Large intestine (tissue), 12 donors: ENCODE measurements at places on chromosomes 6 and 20.

- no peak for DNase-seq
Measured at GRCh38 chr20:24612799-24613775, 143.7 kb downstream of the SYNDIG1 start.

GRCh38 chr6:144150710-144151657, 667 bp downstream of the STX11 start:
- peak; percentile 35 for DNase-seq

- no peak for DNase-seq
Measured at GRCh38 chr20:62068997-62069396, 3.3 kb upstream of the TAF4 start.

DNA sequence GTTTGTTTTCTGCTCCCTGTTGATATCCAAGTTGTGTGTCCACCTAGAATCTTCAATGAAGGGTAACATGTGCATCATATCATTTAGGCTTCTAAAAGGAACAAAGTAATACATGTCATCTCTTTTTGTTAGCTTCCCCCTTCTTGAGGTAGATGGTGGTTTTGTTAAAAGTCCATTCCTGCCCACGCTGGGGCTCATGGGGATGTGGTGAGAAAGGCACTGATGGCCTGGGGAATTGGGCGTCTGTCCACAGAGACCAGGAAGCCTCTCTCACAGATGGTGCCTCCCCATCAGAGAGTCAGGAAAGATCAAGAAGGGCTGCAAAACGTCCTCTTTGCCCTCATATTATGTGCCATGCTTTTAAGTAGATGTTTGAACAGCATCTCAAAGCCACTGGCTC, 32.5 kb downstream of the GNAS start:
- no peak for DNase-seq

DNA sequence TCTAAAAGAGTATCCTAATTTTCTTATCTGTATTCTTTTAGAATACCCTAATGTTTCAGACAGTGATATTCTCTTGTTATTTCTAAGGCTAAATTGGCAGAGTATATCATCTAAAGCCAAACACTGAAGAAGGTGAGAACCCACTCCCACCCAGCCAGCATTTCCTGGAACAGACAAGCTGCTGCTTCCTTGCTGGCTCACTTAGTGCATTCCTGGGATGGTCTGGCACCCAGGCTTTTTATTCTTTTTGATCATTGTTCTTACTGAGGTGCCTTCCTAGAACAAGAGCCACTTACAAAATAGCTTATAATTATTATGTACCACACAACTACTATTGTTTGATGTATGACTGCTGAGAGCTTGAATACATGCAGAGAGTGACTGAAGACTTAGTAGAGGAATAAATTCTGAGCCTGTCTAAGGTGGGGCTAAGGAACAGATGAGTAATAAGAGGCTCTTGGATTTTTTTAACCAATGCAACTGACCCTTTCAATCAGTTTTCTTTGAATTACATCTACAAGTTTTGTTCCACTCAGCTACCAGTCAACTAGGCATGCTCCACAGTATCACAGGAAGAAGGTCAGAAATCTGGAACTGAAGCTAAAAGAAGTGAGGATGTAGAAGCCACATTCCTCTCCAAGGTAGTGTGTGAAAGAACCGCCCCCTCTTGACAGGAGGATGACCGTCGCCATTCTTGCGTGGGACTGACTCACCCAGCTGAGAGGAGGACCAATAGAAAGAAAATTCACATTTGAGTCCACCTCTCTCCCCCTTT, 30.1 kb downstream of the PRPH2 start:
- no peak for DNase-seq

DNA sequence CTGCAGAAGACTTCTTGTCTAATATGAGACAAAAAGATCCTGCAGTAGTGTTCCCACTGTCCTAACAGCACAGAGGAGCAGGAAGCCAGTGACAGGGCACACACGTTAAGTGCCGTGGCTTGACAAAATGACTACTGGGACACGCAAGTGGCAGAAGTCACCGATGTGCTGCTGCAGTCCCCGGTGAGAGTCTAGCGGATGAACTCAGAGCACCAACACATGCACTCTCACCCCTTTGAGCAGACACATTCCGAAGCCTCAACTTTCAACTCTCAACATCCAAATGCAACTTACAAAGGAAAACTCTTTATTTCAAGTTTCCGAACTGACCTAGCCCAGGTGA, 898 bp downstream of the LAMA4 start:
- peak; percentile 28 for DNase-seq

- DNase-seq, result no peak
Measured at GRCh38 chr20:37526238-37526838, 1.3 kb downstream of the BLCAP start.

- no peak for DNase-seq
Measured at GRCh38 chr20:58838174-58838573, 12.5 kb downstream of the GNAS-AS1 start.

DNA sequence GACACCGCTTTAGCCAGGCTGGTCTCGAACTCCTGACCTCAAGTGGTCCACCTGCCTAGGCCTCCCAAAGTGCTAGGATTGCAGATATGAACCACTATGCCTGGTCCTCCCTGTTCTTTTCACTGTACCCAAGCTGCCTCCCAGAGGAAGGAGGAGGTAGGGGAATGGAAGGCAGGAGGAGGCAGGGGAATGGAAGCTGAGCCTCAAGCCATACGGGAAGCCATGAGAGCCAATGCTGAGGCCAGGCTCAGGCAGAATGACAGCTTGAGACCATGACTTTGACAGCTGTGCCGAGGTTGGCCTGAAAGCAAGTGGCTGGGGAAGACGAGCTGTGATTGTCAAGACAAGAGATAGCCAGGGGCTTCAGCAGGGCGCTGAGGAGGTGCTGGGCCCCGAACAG, 13.6 kb upstream of the ZNF335 start:
- DNase-seq, result no peak

DNA sequence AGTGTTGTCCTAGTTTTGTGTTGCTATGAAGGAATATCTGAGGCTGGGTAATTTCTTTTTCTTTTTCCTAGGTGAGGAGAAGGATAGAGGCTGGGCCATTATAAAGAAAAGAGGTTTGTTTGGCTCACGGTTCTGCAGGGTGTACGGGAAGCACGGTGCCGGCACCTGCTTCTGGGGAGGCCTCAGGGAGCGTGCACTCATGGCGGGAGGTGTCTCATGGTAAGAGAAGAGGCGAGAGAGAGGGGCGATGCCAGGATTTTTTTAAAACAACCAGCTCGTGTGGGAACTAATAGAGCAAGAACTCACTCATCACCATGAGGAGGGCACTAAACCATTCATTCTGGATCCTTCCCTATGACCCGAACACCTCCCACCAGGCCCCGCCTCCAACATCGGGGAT, 14.2 kb upstream of the NPBWR2 start:
- DNase-seq, result no peak

DNA sequence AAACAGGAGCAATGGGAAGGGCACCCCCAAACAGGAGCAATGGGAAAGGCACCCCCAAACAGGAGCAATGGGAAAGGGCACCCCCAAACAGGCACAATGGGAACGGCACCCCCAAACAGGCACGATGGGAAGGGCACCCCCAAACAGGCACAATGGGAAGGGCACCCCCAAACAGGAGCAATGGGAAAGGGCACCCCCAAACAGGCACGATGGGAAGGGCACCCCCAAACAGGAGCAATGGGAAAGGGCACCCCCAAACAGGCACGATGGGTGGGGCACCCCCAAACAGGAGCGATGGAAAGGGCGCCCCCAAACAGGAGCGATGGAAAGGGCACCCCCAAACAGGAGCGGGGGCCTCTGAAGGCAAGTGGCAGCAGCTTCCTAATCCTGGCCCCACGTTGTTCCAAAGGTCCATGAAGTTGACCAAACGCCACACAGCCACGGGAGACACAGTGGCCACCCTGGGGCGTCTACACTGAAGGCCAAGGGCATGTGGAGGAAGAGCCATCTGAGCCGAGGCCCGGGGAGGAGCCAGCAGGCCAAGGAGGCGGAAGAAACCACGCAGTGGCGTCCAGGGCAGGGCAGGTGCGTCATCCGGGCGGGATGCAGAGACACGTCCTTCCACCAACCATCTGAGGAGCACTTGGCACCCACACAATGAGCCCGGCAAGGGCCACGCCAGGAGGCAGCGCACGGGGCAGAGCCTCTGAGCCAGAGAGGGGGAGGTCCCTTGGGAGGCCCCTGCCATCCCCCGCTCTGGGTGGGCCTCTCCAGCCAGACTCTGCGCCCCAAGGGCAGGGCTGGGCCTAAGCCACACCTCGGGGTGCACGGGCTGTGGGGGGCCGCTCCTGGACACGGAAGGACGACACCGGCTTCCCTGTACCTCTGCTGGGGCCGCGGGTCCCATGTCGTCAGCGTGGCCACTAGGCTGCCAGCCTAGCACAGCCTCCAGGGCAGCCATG, 21.5 kb upstream of the NTSR1 start:
- DNase-seq, result no peak

DNA sequence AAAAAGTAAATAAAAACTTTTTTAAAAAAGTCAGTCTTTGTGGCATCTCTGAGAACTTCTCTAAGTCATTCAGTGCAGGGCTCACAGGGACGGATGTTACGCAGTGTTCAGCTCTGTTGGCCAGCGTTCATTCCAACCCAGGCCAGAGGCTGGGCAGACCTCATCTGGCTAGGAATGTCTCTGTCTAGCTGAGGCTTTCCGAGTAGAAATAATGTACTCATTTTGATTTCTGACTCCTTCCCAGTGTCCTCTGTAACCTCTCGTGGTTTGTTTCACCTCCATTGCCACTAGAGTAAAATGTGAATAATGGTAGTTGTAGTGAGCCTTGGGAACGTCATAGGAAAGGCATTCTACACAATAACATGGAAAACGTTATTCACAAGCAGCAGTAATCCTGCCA, 135.1 kb downstream of the TMEM242 start:
- DNase-seq, result no peak

DNA sequence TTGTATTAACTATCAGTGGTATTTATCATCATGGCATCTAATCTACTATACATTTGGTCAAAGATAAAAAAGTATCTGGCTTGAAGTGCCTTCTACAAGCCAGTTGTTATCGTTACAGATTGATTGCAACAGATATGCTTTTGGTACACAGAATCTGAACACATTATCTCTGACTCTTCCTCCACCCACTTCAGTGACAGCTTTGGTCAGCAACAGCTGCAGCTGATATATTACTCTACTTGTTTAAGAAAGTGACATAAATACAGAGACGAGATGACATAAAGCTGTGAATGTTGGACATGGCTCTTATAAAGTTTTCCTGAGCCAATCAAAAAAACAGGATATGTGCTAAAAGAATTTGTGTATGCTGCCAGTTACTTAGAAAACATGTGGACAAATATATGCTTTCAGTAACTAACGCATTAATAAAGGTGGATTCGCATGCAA, 77.6 kb downstream of the HIVEP2 start:
- no peak for DNase-seq

DNA sequence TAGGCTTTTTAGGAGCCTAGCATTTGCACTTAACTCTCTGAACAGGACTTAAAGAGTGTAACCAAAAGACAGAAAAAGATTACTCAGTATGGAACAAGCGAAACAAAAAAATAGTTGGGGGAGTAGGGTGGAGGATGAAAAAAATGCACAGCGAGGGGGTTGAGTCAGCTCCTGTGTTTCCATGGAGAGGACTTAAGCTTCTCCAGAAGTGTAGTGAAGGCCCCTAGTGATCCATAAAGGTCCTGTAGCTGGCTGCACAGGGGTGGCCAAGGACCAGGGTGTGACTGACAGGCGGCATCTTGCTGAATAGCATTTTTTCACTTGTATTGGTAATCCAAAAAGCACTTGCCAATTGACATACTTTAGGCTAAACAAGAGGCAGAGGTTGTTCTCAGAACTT, 533.9 kb downstream of the RFPL4B start:
- DNase-seq, result no peak

DNA sequence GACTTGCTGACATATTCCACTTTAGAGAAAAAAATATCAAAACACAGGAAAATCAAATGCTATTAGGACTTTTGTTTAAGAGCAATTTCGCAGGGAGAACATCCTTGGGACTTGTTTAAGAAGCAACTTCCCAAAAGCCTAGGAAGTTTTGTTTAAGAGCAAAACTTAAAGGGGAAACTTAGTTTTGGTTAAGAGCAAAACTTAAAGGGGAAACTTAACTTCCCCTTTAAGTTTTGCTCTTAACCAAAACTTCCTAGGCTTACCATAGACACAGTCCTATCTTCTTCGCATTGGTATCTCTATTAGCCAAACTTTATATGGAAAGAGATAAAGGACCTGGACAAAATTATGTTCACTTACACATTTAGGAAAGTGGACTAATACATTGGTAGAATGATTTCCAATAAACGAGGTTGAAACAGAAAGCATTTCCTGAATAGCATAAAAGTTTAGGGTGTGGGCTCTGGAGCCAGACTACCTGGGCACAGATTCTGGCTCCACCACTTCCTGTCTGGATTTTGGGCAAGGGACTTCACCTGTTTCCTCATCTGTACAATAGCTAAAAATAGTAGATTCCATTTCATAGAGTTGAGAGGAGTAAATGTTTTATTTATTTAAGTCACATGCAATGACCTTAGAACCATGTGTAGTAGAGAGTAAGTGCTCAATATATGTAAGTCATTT, 15.7 kb downstream of the PAQR8 start:
- DNase-seq, result no peak

DNA sequence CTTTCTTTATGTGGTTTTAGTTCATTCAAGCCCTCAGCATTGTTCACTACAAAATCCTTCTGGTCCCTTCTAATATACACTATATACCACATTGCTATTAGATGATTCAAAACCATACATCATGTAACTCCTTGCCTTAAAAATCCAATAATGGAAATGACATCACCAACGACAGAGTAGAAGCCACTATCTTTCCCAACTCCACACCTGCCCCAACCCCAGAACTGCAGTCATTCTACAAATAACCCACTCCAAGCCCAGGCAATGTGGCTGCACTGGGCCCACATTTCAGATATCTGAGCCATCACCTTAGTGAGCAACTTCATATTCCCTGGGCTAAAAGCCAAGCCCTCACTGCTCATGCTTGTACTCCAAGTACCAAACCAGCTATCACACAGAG, 22.6 kb upstream of the RUNX2 start:
- DNase-seq, result no peak

- no peak for DNase-seq
Measured at GRCh38 chr6:135525594-135525993, 28.1 kb upstream of the AHI1 start.

DNA sequence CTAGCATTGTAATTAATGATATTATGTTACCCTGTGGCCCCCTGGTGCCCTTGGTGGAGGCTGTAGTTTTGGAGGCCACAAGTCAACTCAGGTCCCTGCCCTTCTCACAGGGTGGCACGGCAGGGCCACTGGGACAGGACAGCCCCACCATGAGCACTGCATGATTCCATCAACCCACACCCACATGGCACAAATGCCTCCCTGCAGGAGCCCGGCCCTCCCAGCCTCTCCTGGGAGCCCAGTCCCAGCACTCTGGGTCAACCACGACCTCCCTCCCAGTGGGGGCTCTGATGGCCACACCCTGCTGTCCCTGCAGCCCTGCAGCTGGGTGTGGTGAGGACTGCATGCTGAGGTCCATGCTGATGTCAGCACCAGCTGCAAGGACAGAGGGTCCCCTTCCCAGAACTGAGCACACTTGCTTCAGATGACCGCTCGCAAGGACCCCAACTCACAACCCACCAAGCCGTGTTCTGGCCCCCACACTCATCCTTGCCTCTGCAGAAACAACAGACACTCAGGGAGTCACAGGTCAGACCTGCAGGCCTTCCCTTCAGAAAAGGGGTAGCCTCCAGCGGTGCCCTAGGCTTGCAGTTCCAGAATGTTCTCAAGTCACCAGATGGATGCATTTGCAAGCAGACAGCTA, 15.7 kb upstream of the CST7 start:
- DNase-seq, result no peak

GRCh38 chr6:28258877-28259777, at the start of gene NKAPL:
TSS of gene NKAPL (plus strand) at chr6:28259297. CDS start at chr6:28259372, 75 bp downstream.
- peak; percentile 55 for DNase-seq

- DNase-seq, result no peak
Measured at GRCh38 chr6:11551053-11551452, 13.5 kb downstream of the TMEM170B start.
